ENCODE measurements at places on chromosomes 6 and 20.

DNA sequence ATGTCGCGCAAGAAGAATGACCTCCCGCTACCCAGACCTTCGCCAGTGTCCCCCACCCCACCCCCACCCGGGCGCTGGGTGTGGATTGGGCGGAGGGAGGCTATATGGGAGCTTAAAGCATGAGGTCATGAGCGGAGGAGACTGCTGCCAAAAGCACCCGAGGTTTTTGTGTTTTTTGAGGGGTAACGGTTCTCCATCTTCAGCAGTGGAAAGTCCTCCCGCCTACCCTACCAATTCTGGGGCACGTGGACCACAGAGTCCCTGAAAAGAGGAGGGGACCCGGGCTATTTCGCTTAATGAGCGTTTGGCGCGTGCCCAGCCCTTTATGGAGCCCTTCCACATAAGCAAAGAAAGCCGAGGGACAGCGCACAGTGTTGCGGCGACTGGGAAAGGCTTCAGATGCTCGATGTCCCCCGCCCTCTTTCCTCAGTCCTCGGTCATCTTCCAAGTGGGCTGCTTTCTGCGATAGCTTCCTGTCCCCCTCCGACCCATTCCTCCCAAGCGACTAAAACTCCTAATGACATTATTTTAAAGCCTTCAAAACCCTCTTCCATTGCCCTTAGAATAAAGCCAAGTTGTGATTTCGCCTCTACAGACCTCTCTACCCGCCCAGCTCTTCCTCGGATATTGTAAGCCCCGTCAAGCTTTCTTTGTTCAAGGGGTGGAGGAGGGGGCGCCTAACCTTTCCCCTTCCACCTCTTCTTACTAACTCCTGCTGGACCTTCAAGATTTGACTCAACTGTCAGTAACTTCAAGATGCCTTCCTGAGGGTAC, 2.1 kb upstream of the TRERF1 start:
- no peaks in the 10 kb centered on the region for H3K27me3 ChIP-seq
- H3K36me3 ChIP-seq = no peaks in the 10 kb centered on the region
- H3K27ac ChIP-seq = no peak overlapping the region
- H3K4me3 ChIP-seq = peak overlapping the region; percentile 96
- no peak for DNase-seq
- H3K4me1 ChIP-seq = peaks cover 36% of the 10 kb centered on the region

DNA sequence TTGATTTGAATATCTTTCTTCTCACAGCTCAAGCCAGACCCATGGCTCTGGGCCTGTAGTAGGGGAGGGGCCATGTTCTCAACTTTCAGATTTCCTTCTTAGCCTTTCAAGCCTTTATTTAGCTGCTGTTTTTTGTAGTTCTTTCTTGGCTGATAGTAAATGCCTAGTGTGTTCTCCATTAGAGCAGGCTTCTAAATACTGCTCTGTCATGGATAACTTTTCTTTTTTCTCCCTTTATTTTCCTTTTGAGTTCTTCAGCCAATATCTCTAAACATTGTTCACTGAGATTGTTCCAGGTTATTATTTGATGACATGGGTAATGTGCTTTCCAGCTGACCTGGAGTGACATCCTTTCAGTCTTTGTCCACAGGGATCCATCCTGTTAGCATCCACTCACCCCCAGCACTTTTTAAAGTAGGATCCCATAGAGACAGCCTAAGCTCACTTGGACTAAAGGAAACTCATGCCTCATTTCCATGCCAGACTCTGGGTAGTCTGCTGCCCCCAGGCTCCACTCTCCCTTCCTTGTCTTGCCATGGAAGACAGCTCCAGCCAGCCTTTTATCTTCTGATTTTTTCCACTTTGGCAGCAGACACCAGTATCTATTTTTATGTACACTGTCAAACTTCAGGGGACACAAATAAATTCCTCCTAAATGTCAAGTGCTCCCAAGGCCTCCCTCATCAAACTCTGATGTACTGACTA, 645.6 kb downstream of the RNF144B start:
- no peak overlapping the region for H3K27ac ChIP-seq
- H3K4me3 ChIP-seq = no peak overlapping the region
- H3K4me1 ChIP-seq = no peaks in the 10 kb centered on the region
- DNase-seq = no peak

DNA sequence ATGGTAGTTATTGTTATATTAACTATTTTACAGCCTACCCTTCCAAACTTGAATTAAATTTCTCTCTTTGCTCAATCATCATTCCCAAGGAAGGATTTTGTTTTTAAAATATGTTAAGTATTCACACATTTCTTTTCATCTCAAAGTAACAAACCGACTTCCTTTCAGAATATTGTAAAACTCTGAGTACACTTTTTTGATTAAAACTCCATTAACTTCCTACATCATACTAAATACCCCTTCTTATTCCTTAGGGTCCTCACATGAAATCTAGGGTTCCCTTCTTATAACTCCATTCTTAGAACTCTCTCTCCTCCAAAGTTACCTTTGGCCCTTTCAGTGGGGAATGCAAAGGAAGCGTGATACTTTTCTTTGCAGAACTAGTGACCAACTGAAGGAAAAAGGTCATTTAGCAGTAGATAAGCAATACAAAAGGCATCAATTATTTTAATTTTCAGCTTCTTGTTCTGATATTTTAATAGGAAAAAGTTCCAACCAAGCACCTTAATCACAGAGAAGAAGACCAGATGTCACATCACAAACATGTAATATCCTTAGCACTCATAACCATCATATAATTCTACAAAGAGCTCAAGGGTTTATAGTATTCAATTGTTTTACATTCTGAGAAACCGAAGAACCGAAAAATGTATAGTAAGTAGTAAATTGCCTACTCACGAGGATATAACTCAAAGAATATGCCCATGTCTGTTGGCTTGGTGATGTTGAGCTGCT, 494 bp downstream of the RHAG start:
- DNase-seq = no peak
- H3K27ac ChIP-seq = no peak overlapping the region
- H3K27me3 ChIP-seq = no peaks in the 10 kb centered on the region
- H3K4me3 ChIP-seq = no peak overlapping the region
- no peaks in the 10 kb centered on the region for H3K4me1 ChIP-seq
- no peaks in the 10 kb centered on the region for H3K36me3 ChIP-seq

DNA sequence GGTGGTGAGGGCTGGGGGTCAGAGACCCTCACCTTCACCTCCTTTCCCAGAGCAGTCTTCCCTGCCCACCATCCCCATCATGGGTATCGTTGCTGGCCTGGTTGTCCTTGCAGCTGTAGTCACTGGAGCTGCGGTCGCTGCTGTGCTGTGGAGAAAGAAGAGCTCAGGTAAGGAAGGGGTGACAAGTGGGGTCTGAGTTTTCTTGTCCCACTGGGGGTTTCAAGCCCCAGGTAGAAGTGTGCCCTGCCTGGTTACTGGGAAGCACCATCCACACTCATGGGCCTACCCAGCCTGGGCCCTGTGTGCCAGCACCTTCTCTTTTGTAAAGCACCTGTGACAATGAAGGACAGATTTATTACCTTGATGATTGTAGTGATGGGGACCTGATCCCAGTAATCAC, 2.1 kb downstream of the HLA-G start:
- no peak overlapping the region for H3K27ac ChIP-seq
- no peak overlapping the region for H3K4me3 ChIP-seq
- peaks cover 18% of the 10 kb centered on the region for H3K4me1 ChIP-seq
- no peak for DNase-seq

DNA sequence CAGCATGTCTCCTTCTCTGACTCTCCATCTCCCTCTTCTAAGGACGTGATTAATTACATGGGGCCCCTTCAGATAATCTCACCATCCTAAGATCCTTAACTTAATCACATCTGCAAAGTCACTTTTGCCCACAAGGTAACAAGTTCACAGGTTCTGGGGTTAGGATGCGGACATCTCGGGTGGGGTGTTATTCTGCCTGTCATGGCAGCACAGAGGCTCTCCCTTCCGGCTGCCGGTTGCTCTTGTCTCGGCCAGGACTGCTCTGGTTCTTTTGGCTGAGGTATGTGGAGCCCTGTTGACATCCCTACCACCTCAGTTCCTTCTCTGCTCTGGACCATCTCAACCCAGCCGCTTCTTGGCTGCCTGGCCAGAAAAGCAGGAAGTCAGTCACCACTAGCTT, 4.2 kb upstream of the CST11 start:
- peak overlapping the region; percentile 22 for H3K27ac ChIP-seq
- peak; percentile 53 for DNase-seq
- peaks cover 13% of the 10 kb centered on the region for H3K4me1 ChIP-seq
- no peak overlapping the region for H3K4me3 ChIP-seq
- H3K27me3 ChIP-seq = no peaks in the 10 kb centered on the region

GRCh38 chr20:4957939-4958362, 43.4 kb downstream of the SLC23A2 start:
- no peak overlapping the region for H3K4me3 ChIP-seq
- H3K27me3 ChIP-seq = no peaks in the 10 kb centered on the region
- no peak overlapping the region for H3K27ac ChIP-seq
- peaks cover 16% of the 10 kb centered on the region for H3K4me1 ChIP-seq
- no peaks in the 10 kb centered on the region for H3K36me3 ChIP-seq

GRCh38 chr6:17219098-17219497, 62.1 kb upstream of the RBM24 start:
- DNase-seq = no peak
- no peaks in the 10 kb centered on the region for H3K36me3 ChIP-seq
- H3K27me3 ChIP-seq = no peaks in the 10 kb centered on the region
- H3K27ac ChIP-seq = no peak overlapping the region

DNA sequence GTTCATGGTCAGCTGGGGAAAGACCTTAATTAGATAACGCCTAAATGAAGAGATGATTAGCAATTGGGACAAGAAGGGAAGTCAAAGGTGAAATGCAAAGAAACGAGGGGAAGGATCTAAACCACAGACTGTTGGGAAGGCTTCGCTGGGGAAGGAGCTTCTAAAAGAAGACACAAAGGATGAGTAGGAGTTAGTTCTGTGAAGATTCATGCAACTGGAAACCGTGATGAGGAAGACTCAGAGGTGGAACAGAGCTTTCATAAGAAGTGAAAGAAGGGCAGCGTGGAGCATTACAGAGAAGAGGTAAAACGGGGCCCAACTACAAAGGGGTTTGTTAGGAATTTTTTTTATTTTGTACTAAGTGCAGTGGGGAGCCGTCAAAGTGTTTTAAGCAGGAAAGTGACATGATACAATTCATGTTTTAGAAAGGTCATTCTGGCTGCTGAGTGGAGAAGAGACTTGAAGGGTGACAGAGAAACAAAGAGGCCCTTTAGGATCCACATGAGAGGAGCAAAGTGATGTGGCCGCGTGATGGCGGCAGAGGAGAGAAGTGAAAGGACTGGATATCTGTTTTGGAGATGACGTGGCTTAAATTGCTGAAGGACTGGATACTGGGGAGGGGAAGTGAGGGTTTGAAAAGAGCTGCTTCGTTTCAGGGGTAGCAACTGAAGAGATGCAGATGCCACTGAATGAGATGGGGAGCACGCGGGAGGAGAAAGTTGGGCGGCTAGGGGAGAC, 33.6 kb downstream of the TTI1 start:
- peaks cover 7% of the 10 kb centered on the region for H3K4me1 ChIP-seq
- H3K4me3 ChIP-seq = no peak overlapping the region
- no peak for DNase-seq
- no peaks in the 10 kb centered on the region for H3K27me3 ChIP-seq

DNA sequence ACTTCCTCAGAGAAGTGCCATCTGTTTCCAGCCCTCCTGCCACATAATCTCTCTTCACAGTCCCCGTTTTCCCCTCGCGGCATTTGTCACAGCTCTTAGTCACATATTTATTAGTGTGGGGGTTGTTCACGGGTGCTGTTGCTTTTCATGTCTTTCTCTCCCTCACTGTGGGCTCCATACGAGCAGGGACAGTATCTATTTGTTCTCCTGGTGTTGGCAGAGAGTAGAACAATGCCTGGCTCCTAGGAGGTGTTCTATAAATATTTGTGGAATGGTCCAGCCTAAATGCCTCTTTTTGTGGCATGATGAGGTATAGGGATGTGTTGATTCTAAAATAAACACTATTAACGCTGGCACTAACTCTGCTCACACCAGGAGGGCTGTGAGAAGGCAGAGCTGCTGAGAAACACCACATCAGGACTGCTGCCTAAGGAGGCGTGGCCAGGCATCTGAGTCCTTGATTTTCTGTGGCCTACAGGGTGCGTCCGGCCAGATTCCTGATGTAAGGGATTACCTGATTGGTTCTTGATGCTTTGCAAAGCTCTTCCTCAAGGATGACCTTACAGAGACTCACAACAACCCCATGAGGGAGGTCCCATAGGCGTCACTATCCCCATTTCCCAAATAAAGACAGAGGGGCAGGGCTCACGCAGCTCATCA, 219.8 kb upstream of the ARID1B start:
- no peak for DNase-seq
- no peaks in the 10 kb centered on the region for H3K36me3 ChIP-seq
- no peaks in the 10 kb centered on the region for H3K4me1 ChIP-seq
- H3K27me3 ChIP-seq = no peaks in the 10 kb centered on the region

DNA sequence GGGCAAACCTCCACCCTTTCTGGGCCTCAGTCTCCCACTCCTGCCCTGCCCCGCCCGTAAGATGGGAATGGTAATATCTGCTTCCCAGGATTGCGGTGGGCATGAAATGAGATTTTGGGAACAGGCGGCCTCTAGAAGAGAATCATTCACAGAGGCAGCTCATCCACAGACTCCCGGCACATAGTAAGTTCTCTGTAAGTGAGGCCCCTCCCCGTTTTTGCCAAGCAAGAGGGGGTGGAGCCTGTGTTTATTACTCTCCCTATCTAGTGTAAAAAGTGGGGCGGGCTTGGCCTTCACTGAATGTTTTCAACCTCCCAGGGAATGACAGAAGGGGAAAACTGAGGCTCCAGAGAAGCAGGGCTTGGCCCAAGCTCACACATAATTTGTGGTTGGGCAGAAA, 20.0 kb downstream of the SUN5 start:
- peaks cover 5% of the 10 kb centered on the region for H3K4me1 ChIP-seq
- no peaks in the 10 kb centered on the region for H3K36me3 ChIP-seq
- no peaks in the 10 kb centered on the region for H3K27me3 ChIP-seq

DNA sequence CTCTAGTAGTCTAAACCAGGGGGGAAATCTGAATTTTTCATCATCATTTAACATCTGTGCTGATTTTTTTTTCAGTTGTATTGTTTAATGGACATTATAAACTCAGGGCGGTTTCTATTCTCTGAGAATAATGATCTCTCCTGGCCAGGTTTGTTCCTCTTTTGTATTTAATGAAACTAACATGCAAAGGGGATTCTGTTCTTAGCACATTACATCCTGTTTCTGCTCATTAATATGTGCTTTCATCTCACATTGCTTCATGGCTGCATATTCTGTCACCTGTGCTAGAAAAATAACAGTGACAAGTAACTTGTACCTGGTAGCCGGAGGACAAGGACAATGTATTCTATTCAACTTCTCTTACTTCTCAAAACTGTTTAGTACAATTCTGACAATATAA, 806 bp downstream of the HLA-DOB start:
- no peaks in the 10 kb centered on the region for H3K27me3 ChIP-seq
- H3K36me3 ChIP-seq = no peaks in the 10 kb centered on the region
- no peaks in the 10 kb centered on the region for H3K4me1 ChIP-seq
- no peak for DNase-seq

GRCh38 chr6:133644892-133645619, 243.9 kb upstream of the TCF21 start:
- no peak for DNase-seq
- no peak overlapping the region for H3K27ac ChIP-seq
- H3K27me3 ChIP-seq = no peaks in the 10 kb centered on the region
- no peak overlapping the region for H3K4me3 ChIP-seq

All from CD4-positive, alpha-beta T cell (primary cell).